ENCODE measurements at places on chromosomes 7 and 10.

GRCh38 chr7:149093228-149093627 is 2.7 kb upstream of the ZNF786 start:
- no peak for DNase-seq

DNA sequence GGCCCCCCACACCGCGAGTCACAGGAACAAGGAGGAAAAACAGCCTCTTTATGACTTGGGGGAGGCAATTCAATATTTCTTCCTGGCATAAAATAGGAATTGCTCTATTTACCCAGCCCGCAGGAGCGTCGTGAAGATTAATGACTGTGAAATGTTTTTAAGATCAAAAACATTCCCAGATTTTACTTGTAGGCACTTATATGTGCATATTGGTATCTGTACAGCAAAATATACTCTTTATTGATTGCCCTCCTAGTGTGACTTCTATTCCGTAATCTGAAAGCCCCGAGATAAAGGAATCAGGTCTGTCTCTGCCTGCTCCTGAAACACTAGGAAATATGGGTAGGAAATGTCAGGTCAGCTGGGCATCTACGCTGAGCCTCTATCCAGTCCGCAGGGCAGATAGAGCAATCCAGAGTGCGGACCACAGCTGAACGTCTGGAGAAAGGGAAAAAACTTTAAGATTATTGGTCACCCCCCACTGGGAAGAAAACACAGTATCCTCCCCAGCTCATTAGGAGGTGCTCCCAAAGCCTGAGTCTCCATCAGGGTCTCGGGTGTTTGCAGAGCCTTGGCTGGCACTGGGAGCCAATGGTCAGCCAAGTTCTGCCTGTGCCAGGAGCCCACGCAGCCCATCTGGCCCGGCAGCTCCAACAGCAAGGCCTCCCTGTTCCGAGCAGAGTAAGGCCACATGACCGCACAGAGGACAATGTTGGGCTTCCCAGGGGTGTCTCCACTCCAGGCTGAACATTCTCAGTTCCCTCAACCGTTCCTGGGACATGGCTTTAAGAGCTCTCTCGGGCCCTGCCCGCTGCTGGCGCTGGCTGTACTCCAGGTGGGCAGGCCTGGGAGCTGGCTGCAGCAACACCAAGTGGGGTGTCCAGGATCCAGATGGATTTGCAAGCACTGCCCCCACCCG is 7.7 kb downstream of the CTBP2 start:
- DNase-seq = peak; percentile 77

DNA sequence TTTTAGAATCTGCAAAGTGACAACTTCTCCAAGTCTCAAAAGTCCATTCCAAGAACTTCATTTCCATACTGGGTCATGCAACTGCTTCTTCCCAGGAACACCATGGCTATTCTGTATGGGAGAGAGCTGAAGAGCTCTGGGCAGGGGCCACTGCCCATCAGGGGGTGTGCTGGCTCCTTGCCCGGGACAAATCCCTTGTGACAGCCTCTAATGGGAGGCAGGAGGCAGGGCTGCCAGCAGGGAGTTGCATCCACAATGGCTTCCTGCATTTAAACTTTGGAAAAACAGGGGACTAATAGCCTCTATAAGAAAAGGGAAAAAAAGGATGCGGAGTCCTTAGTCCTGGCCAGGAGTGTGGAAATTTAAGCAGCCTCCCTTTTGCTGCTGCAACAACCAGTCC is 18.4 kb upstream of the FRMD4A start:
- no peak for DNase-seq

- no peak for DNase-seq
Measured at GRCh38 chr7:145497911-145498525, 618.6 kb upstream of the CNTNAP2 start.

GRCh38 chr10:63376560-63377304 is 89.0 kb downstream of the JMJD1C start:
- DNase-seq = no peak

Data from left ventricle myocardium inferior (tissue), 1 donor.